CD8-positive, alpha-beta memory T cell (primary cell): ENCODE measurements at places on chromosomes 5 and 9. TPM values are rescaled to one million over a fixed set of nuclear protein-coding genes. Genes with fewer than 3 reads are reported as not detected.

Gene IL33
- not detected for polyA plus RNA-seq

- no peak for DNase-seq
- no peaks in the 10 kb centered on the region for H3K36me3 ChIP-seq
- H3K27ac ChIP-seq: no peak overlapping the region
- no peaks in the 10 kb centered on the region for H3K27me3 ChIP-seq
These were observed 74.3 kb downstream of the DCP2 start for GRCh38 chr5:113050721-113051382.

- H3K4me1 ChIP-seq: no peaks in the 10 kb centered on the region
- H3K27me3 ChIP-seq: no peaks in the 10 kb centered on the region
- no peak overlapping the region for H3K4me3 ChIP-seq
- no peak overlapping the region for H3K27ac ChIP-seq
- no peak for DNase-seq
These were observed 28.5 kb downstream of the GLDC start for GRCh38 chr9:6616951-6617602.

DNA sequence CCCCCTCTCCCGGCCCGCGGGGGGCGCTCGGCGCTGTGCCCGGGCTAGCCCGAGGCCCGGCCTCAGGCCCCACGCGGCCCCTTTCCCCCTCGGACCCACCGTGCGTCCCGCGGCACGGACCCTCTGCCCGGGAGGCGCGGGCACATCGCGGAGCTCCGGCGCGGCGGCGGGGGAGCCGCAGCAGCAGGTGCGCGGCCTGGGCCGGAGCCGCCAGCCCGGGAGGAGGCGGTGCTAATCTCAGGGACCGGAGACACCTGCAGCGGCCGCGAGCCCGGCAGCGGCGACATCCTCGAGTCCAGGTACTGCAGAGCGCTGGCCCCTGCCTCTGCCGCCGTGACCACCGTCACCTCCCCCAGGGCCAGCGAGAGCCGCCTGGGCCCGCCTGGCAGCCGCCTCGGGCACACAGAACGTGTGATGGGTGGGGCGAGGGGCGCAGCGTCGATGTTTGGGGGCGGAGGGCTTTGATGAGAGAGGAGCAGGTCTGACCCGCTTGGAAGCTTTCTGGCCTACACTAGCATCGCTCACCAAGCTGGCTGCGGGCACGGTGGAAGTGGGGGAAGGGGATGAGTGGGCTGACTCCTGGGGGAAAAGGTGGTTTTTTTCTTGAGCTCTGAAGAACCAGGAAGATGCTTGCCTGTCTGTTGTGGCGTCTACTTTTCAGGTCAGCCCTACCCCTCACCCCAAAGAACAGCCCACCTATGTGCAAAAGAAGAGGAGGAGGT lies 524 bp downstream of the CYFIP2 start:
- peak overlapping the region; percentile 68 for H3K4me3 ChIP-seq
- no peaks in the 10 kb centered on the region for H3K27me3 ChIP-seq
- peak; percentile 46 for DNase-seq
- H3K36me3 ChIP-seq: no peaks in the 10 kb centered on the region

DNA sequence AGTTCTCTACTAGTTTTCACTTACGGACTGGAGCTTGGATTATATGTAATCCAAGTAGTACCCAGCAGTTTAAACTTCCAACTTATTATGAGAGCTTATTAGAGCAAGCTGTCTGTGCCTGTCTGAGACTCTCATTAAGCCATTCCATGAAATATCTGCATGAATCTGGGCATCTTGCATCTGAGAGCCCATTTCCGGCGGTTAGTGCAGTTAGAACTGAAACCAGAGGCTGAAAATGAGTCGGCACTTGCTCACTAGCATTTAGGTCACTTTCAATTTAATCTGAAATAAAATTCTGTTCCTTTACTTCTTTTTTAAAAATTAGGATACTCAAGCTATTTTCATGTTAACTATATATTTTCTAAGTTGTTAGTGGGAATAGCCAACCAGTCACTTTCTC lies 102.2 kb downstream of the MEGF10 start:
- H3K4me1 ChIP-seq: no peaks in the 10 kb centered on the region
- H3K36me3 ChIP-seq: no peaks in the 10 kb centered on the region
- no peaks in the 10 kb centered on the region for H3K27me3 ChIP-seq
- no peak overlapping the region for H3K27ac ChIP-seq
- DNase-seq: no peak
- no peak overlapping the region for H3K4me3 ChIP-seq

- DNase-seq: no peak
- no peaks in the 10 kb centered on the region for H3K4me1 ChIP-seq
- no peaks in the 10 kb centered on the region for H3K27me3 ChIP-seq
- no peaks in the 10 kb centered on the region for H3K36me3 ChIP-seq
These were observed 326.1 kb downstream of the PLK2 start for GRCh38 chr5:58133631-58134296.
